ENCODE measurements at places on chromosomes 4 and X.

- DNase-seq: no peak
Observed at GRCh38 chr4:128565054-128565453, 244.4 kb upstream of the JADE1 start.

DNA sequence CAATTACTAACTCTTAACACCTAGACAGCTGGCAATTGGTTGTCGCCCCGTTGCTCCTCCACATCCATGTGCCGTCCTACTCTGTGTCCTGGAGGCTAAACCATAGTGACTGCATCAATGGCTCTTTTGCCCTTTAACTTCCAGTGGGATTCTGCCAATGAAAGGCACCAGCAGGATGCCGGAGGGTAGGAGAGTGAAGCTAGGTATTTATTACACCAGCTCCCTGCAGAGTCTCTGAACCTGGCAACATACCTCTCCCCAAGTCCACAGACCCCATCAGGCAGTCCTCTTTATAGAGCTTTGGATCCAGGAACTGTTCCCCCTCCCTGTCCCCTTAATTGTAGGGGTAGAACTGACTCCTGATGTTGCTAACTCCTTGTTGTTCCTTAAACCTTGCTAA, 426.8 kb downstream of the HNRNPD start:
- DNase-seq: no peak

- DNase-seq: no peak
Observed at GRCh38 chr4:17189401-17189720, 290.9 kb upstream of the LDB2 start.

DNA sequence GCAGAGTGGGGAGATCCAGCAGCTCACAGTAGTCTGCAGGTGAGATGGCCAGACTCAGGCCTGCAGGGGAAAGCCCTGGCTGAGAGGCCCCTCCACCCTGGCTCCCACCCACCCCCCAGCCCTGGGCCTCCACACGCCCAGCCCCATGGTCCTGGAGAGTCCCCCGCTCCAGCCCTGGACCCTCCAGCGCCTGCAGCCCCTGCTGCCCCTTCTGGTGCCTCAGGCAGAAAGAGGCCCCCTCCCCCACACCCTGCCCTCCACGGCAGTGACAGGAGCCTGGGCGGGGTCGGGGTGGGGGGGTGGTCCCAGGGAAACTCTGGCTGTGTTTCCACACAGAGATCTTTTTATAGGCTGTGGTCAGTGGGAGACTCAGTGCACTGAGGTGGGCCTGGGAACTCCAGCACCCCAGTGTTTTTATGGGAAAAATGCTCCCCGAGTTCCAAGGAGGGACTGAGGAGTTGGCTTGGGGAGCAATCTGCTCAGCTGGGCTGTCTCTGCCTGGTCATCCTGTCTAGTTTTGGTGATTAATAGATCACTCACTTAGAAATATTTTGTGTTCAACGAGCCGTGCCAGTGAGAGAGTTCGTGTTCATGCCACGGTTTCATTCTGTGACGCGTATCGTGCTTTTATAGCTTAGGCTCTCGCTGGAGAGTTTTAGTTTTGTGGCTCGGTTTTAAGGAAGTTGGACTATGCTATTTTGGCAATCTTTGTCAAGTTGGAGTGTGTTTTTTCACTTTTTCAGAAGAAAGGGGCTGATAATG, 53.1 kb upstream of the HGFAC start:
- peak; percentile 89 for DNase-seq

DNA sequence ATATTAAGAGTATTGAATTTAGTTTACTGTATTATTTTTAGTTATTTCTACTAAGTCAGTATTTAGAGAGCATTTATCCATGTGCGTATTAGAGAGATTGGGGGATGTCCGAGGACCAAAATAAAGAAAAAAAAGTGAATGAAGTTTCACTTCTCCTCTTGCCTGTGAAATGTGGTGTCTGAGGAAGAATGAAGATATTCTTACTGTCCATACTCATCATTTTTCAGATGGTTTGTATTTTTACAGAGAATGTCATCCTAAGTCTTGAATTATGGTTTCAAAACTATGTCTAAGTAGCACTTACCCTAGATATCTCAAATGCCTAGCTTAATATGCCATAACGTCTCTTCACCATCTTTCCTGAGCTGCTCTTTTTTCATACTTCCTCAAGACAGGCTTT, 854.3 kb downstream of the C4orf33 start:
- no peak for DNase-seq

- DNase-seq: no peak
Observed at GRCh38 chrX:21691512-21692018, 33.4 kb upstream of the KLHL34 start.

- DNase-seq: no peak
Observed at GRCh38 chr4:176575141-176575730, 217.5 kb downstream of the VEGFC start.

GRCh38 chr4:79466621-79467020, 58.6 kb upstream of the GK2 start:
- no peak for DNase-seq

GRCh38 chr4:10620935-10621488, 63.6 kb downstream of the CLNK start:
- DNase-seq: no peak

GRCh38 chrX:153935326-153935851, 552 bp upstream of the NAA10 start:
- DNase-seq: no peak

GRCh38 chrX:72052415-72053090, 79.2 kb downstream of the RTL5 start:
- DNase-seq: no peak

DNA sequence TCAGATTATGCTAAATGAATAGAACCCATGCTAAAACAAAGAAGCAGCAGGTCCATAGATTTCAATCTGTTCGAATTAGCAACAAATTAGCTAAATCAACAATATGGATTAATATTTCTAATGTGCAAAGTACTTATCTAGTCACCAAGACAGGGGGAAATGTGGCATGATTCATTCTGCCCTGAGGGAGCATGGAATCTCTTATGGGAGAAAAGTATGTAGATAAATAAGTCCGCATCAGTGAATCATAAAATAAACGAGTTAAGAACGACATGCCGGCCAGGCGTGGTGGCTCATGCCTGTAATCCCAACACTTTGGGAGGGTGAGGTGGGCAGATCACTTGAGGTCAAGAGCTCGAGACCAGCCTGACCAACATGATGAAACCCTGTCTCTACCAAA, 102.1 kb downstream of the ANOS1 start:
- no peak for DNase-seq

- no peak for DNase-seq
Observed at GRCh38 chr4:97911236-97911906, 231.9 kb downstream of the STPG2 start.

DNA sequence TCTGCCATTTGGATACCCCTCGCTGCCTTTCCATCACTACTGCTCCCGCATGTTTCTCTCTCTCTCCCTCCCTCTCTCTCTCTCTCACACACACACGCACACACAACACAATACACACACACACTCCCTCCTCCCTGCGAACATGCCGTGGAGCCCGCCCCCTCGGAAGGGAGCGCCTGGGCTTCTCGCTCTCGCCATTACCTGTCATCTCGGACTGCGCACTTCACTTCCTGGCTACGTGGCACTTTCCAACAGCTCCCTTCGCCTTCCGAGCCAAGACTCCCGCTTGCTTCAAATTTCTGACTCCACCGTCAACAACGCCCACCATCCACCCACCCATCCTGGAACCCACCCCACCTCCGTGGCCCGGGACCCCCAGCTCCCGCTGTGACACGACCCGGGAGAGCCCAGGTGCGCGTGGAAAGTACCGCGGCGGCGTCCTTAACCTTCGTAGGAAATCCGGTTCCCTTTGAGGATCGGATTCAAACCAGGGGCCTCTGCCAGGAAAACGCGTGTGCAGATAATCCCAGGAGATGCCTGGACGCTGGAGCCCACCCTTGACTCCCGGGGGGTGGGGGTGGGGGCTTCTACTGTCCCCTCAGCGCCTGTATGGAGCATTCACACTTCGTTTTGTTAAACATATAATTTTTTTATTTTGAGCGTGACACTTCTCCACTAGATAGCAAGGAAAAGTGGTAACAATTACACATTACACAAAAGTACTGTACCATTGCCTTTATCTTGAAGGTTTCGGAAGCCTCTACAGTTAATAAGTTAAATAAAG, 12.5 kb downstream of the ARX start:
- no peak for DNase-seq

GRCh38 chr4:103720661-103721060, 876 bp upstream of the TACR3 start:
- DNase-seq: no peak

- no peak for DNase-seq
Observed at GRCh38 chrX:22575161-22575845, 302.6 kb downstream of the CBLL2 start.

GRCh38 chrX:127466211-127466610, 586.0 kb downstream of the ACTRT1 start:
- DNase-seq: no peak

GRCh38 chr4:71878376-71878775, 94.5 kb upstream of the GC start:
- no peak for DNase-seq

GRCh38 chr4:147981305-147981704, 249.4 kb downstream of the ARHGAP10 start:
- DNase-seq: no peak

GRCh38 chr4:173490256-173490655, 39.8 kb downstream of the HAND2 start:
- DNase-seq: no peak
